Stimulated activated CD8-positive, alpha-beta memory T cell treated with anti-CD3 and anti-CD28 coated beads, Interleukin-15, amount 100 ng/mL, for 4 hours (primary cell): ENCODE measurements at places on chromosomes 2 and 18.

DNA sequence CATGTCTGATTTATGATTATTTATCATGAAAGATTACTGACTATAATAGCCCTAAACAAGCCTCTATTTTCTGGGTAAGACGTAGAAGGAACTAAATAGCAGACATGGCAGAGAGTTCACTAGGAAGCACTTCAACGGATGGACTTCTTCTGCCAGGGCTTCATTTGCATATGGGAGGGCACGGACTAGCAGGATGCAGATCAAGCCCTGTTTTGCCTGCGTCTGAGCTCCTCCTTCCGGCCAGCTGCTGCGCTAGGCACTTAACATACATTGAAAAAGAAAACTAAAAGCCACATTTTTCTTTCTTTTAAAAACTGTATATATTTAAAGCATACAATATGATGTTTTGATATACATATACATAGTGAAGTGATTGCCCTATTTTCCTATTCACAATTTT, 340.0 kb upstream of the MEX3C start:
- no peak for DNase-seq

DNA sequence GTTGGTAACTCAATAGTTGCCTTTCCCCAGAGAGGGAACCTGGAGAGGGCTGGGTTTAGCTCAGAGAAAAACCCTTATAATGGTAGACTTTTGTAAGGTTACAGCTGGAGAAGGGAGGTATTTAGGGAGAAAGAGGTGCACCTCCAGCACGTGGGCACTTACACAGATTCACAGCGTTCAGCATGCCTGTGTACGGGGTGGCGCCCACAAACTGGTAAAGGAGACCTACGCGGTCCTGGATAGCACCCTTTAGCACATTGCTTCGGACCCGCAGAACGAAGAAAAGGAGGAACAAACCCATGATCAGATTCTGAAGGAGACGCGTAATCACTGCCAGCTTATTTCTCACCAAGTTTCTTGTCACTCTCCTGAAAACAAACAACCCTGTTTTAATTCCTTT, 14.9 kb downstream of the ABCG5 start:
- no peak for DNase-seq

DNA sequence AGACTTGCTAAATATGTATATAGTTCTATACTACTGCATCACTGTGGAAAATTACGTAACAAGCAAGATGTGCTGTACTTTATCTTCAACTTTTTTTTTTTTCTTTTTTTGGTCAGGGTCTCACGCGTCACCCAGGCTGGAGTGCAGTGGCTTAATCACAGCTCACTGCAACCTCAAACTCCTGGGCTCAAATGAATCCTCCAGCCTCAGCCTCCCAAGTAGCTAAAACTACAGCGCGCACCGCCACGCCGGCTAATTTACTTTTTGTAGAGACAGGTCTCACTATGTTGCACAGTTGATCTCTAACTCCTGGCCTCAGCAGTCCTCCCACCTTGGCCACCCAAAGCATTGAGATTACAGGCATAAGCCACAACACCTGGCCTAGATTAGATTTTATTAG, 68.0 kb downstream of the COX7A2L start:
- DNase-seq, result no peak

DNA sequence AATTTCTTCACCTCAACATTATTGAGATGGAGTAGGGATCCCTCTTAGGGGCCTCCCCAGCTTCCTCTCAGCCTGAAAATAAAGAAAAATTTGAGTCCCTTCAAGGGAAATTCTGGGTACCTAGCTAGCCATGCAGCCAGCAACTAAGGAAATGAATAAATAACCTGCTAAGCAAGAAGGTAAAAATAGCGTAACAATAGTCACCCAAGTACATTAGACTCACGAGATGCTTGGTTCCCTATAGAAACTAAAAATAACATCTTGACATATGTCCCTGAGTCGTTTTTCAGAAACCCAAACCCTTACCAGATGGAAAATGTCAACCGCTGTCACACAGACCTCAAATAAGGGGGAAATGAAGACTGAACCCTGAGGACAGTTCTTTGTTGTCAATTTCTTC, 51.9 kb downstream of the CACNB4 start:
- no peak for DNase-seq

GRCh38 chr18:37435996-37436395, 129.6 kb downstream of the CELF4 start:
- DNase-seq, result no peak

DNA sequence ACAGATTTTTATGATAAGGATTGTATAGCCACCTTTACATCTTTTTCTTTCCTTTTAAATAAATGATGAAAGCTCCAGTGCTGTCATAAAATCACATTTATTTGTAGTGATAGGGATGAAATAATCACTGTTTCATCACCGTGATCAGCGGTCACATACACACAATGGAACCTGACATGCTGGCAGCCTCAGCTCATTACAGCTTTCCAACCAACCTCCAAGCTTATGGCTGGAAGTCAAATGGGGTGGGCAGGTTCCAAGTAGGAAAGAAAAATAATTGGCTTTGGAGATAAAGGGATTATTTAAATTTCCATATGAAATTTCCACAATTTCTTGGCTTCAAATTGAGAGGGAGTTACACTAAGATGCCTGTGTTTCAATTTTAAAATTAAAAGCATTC, 251.3 kb downstream of the PLCL1 start:
- no peak for DNase-seq

GRCh38 chr2:41543726-41544125, 504.1 kb upstream of the PKDCC start:
- DNase-seq, result no peak

- no peak for DNase-seq
Measured at GRCh38 chr2:173940208-173941020, 24.8 kb downstream of the SP3 start.
